ENCODE measurements at places on chromosomes 2 and 18.

- DNase-seq = no peak
Observed at GRCh38 chr2:240056678-240057077, 3.4 kb upstream of the OR6B3 start.

DNA sequence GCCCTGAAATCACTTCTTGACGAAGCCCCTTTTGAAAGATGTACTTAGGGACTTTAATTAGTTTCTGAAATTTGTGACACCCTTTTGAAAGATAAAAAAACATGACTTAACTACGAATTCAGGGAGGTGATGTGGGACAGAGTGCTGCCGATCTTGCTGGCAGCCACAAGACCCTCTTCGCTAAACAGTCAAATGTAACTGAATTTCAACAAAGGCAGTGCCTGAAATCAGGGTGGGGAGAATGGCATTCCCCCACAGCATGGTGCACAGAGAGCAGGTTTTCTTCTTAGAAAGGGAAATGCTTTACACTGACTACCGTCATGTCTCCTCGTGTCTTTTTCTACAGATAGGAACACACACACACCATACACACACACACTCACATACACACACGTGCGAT is 640.2 kb upstream of the POU3F3 start:
- DNase-seq = no peak

DNA sequence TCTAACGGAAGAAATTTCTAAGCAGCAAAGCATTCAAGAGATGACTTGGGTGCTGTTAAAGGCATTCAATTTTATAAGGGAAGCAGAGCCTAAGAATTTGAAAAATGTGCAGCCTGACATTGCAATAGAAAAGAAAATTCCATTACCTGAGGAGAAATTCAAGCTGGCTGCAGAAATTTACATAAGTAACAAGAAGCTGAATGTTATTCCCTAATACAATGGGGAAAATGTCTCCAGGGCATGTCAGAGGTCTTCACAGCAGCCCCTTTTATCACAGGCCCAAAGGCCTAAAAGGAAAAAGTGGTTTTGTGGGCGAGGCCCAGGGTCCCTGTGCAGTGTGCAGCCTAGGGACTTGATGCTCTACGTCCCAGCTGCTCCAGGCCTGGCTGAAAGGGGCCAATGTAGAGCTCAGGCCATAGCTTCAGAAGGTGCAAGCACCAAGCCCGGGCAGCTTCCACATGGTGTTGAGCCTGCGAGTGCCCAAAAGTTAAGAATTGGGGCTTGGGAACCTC is 306.7 kb downstream of the RDH14 start:
- DNase-seq = no peak

DNA sequence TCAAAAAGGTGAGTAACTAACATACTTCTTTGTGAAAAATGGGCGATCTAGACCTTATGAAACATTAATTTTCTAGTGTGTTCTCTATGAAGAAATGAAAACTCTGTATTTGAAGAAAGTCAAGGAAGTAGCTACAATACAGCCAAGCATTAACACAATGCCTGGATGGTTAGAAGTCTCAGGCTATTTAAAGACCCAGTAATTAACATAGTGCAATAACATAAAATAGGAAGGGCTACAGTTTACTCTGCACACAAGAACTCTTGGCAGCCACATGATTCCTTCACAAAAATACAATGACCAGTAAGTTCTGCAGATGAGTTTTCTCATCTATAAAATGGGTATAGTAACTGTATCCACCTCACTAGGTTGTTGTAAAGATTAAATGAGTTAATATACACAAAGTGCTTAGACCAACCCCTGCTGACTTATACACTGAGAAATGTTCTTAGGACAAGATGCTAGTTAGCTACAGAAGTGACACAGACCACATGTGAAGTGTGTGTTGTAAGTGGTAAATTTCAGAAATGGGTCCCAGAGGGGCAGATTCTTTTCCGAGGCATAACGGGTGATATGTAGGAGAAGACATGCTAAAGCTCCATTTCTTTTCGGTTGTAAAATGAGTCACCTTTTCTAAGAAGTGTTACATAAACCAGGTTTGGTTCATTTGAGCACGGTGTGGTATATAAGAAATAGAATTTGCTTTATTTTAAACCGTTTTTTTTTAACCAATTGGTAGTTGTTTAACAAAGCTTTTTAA is 61.8 kb downstream of the CXCR4 start:
- no peak for DNase-seq

DNA sequence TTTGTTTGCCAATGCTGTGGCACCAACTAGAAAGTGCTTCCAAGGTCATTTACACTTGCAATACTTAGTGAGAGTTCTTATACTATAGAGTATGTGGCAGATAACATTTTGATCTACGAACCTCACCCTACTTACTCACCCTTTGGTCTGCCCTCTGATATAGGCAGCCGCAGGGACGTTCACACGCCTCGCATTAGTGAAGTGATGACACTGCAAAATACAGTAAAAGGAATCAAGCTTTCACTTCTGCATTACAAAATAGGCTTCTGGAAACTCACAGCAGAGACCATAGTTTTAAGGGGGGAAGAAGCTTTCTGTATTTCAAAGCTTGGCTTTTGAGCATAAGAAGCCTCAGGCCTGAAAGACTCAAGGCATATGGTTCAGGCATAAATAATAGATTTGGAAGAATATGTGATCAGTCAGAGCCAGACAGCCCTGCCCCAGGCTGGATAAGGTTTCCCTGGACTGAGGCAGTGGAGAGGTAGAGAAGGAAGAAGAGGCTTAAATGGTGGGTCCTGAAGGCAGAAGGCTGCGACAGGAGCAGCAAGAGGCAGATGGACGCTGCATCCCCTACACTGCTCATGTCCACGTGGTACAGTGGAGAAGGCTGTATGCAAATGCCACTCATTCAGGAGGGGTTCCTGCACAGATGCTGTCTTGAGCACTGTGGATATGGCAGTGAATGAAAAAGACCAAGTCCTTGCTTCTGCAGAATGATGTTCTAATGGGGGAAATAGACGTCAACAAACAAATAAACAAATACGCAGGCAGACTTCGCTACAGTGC is 63.1 kb downstream of the FECH start:
- DNase-seq = no peak

DNA sequence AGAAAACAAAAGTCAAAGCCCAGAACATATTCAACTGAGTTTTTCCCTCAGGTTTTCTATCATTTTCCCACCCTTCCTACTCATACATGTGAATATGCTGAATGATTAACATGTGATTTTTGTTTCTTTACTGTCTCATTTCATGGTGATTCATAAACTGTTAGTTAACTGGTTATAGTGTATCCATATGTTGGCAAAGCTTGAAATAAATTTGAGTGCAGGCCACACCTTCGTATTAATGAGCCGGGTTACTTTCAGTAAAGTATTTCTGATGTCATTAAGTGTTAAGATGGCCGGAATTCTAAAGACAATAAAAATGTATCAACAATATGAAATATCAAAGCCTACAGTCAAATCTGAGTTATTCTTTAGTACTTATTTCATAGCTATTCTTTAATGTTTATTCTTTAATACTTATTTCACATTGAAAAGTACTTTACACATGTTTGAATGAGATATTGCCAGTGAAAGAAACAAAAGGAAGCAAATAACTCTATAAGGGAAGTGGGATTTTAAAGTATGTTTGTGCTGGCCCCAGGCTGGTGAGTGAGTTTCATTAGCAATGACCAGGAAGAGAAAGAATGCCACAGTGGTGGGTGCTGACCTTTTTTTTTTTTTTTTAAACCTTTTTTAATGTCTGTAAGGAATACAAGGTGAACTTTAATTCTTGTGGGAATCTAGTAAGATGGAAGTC is 178.6 kb downstream of the NEDD4L start:
- DNase-seq = no peak

DNA sequence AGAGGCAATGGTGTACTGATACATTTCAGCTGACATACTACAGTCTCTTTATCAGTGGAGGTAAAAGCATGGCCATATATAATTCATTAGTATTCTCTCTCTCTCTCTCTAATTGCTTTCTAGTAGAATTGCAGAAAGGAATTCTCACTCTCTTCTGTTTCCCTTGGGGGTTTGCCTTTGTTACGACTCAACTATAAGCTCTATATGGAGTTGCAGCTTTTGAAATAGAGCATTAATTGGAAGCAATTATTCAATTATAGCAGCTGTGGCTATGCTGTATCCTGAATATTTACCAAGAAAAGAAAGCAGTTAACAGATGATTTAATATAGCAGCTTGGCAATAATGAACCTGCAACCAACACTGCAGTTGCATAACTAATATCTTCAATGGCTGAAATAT is 132.7 kb upstream of the STON1 start:
- no peak for DNase-seq

GRCh38 chr2:106119074-106119473 is 75.0 kb downstream of the UXS1 start:
- no peak for DNase-seq

- DNase-seq = no peak
Observed at GRCh38 chr18:3748086-3748485, 298.1 kb downstream of the TGIF1 start.

- no peak for DNase-seq
Observed at GRCh38 chr2:120684289-120685065, 51.2 kb upstream of the GLI2 start.

DNA sequence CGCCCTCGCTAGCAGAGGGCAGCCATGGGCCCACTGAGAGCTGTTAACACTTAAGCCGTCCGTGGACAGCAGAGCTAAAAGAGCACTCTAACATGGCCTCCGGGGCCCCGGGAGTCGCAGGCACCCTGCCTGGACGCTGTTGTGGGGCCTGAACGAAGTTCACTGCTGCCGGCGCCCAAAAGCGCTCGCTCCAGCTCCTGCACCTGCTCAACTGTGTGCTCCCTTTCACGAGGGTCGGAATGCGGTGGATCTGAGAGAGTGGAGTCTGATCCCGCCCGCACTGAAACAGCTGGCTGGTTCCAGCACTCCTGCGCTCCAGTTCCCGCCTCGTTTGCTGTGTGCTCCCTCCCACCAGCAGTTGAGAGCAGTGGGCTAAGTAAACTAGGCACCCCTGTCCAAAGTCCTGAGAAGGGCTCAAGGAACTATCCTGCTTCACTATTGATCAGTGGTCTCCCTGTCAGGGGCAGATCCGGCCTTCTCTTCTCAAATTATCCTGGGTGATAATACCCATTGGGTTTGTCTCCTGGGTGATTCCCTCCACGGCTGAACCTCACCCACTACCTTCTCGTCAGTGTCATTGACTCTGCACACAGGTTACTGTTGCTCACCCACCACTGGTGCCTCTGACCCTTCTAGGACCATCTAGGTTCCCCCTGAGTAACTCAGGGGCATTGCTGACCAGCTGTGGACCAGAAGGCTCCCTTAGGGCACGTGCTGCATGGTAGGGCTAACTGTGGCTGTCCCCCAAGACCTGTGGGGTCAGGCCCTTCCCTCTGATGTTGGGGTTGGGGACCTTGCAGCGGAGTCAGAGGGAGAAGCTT is 23.5 kb downstream of the B3GNT7 start:
- DNase-seq = no peak

DNA sequence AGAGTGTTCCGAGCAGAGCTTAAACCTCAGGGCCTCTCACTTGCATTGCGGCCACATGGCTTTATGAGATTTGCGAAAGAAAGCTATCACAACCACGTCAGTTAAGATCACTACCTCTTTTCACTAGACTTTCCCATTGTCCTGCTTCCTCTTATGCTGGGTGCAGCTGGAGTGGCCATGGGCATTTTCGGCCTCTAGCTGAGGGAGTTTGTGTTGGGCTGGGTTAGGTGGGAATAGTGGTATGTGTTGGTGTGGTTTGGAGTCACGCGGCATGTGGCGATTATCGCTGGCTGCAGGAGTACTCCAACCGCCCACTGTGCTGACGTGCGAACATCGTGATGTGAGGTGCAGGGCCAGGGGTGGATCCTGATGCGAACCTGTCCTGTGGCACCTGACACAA is 27.1 kb downstream of the RALB start:
- no peak for DNase-seq

- no peak for DNase-seq
Observed at GRCh38 chr2:7621018-7621814, 704.0 kb downstream of the RNF144A start.

DNA sequence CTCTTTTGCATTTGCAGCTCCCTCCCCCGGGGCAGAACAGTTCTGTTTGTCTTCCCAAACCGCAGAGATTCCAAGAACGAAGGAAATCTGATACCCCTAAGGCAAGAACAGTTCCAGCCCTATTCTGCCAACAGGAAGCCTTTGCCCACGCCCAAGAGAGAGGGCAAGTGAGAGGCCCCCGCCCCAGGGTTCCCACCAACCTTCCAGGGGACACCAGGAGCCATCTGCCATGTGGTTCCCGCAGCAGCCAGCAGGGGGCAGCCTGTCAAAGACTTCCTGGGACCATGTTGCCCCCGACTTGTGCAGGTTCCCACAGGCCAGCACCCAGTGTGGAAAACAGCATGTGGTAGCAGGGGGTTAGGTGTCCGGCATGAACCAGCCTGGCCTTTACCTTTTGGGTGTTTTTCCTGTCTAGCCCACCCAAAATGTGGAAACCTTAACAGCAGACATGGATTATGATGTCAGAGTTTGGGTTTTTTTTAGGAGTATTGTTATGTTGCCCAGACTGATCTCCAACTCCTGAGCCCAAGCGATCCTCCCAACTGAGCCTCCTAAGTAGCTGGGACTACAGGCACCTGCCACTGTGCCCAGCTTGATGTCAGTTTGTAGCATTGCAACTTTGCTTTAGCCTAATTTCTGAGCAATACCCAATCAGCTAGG is 21.7 kb upstream of the EFHD1 start:
- peak; percentile 31 for DNase-seq

DNA sequence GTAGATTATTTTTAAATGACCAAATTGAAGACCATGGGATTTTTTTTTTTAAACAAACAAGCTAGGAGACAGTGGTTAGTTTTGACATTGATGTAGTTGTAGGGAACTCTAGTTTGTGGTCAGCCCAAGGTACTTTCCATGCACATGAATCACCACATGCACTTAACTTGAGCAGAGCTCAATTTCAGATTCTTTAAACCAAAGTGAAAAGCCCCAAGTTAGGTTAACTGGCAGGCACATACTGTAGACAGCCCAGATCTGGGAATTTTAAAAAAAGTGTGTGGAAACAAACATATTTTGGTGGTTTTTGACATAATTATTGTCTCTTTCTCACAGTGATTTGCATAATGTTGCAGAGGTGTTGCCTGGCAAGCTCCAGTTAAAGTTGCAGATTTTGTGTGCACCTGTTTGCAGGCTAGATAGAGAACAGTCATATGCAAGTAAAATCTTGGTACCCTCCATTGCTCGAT is 88.4 kb downstream of the BCL2L11 start:
- no peak for DNase-seq

- no peak for DNase-seq
Observed at GRCh38 chr2:143702931-143703330, 573.7 kb downstream of the ARHGAP15 start.

- no peak for DNase-seq
Observed at GRCh38 chr2:150610670-150611279, 123.3 kb upstream of the RND3 start.

DNA sequence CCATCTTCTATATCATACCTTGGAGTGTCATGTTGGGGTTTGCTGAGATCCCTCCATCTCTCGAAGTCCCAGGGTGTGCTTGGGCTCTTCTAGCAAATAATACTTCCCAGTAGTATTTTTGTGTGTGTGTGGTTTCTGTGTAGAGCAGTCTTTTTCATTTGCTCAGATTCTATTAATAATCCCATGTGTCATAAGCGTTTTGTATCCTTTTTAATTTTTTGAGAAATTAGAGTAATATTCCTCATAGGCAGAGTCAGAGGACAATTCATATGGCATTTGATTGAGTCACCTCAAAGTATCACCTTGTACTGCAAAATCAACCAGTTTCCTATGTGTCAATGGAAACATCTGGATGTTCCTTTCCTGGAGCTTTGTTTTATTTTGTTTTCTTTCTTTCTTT is 37.4 kb upstream of the PPP1R1C start:
- DNase-seq = no peak
